ENCODE measurements at places on chromosomes 5 and 9. TPM values are rescaled to one million over a fixed set of nuclear protein-coding genes. Genes with fewer than 3 reads are reported as not detected.

DNA sequence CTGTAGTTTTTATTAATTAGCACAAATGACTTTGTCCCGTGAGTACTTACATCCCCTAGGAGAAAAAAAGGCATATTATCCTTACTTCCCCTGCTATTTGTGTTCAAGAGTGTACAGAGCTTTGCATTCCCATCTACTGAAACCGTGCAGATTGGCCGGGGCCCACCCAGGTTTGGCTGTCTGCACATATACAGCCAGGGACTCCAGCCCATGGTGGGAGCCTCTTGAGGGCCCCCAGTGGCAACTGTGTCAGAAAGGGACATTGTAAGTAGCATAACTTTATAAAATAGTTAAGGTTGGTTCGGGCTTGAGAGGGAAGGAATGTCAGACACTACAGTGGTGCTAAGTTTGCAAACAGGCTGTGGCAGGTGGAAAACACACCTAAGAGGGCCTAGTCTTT, 24.7 kb downstream of the PHF2 start:
- no peak overlapping the region for H3K4me3 ChIP-seq
- H3K27me3 ChIP-seq = no peaks in the 10 kb centered on the region
- DNase-seq = no peak
- H3K27ac ChIP-seq = no peak overlapping the region
- peaks cover 46% of the 10 kb centered on the region for H3K4me1 ChIP-seq
- peaks cover 16% of the 10 kb centered on the region for H3K36me3 ChIP-seq

DNA sequence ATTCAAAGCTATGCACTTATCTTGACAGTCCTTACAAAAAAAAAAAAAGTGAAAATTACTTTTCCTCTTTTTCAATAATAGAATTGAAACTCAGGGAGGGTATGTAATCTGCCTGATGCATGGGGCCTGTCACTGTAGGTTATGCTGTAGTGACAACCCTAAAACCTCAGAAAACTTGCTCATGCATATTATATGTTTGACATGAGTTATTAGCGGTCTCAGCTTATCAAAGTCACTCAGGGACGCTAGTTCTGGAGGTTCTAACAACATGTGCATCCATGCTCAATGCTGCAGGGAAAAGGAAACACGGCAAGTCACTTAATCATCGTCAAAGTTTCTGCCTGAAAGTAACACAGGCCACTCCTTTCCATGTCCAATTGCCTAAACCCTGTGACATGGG, 78.4 kb upstream of the TMEM252 start:
- no peak for DNase-seq
- peaks cover 6% of the 10 kb centered on the region for H3K27me3 ChIP-seq
- no peaks in the 10 kb centered on the region for H3K4me1 ChIP-seq
- no peak overlapping the region for H3K27ac ChIP-seq

The ZNF189 gene
- 5.5 TPM for total RNA-seq

- no peaks in the 10 kb centered on the region for H3K36me3 ChIP-seq
- H3K4me3 ChIP-seq = no peak overlapping the region
- peaks cover 6% of the 10 kb centered on the region for H3K27me3 ChIP-seq
- no peaks in the 10 kb centered on the region for H3K4me1 ChIP-seq
- no peak overlapping the region for H3K27ac ChIP-seq
Observed at GRCh38 chr5:31372124-31372523, 159.8 kb downstream of the DROSHA start.

The CD74 gene
- total RNA-seq = 316 TPM

GRCh38 chr5:174312270-174312617, 266.7 kb downstream of the NSG2 start:
- H3K4me3 ChIP-seq = no peak overlapping the region
- H3K36me3 ChIP-seq = no peaks in the 10 kb centered on the region
- DNase-seq = no peak
- no peak overlapping the region for H3K27ac ChIP-seq

Data from activated naive CD4-positive, alpha-beta T cell treated with anti-CD3 and anti-CD28 coated beads for 36 hours (primary cell).